ENCODE measurements at places on chromosomes 16 and 17.

DNA sequence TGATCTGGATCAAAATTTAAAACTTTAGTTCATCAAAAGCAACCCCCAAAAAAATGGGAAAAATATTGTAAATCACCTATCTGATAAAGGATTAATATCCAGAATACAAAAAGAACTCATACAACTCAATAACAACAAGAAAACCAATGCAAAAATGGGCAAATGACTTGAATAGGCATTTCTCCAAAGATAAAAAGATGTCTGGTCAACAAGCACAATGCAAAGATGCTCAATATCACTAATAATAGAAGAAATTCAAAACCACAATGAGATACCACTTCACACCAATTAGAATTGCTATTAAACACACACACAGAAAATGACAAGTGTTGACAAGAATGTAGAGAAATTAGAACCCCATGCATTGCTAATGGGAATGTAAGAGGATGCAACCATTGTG is 40.4 kb downstream of the UBE2G1 start:
- no peak for DNase-seq

GRCh38 chr16:20976576-20976975 is 76.0 kb downstream of the LYRM1 start:
- no peak for DNase-seq

DNA sequence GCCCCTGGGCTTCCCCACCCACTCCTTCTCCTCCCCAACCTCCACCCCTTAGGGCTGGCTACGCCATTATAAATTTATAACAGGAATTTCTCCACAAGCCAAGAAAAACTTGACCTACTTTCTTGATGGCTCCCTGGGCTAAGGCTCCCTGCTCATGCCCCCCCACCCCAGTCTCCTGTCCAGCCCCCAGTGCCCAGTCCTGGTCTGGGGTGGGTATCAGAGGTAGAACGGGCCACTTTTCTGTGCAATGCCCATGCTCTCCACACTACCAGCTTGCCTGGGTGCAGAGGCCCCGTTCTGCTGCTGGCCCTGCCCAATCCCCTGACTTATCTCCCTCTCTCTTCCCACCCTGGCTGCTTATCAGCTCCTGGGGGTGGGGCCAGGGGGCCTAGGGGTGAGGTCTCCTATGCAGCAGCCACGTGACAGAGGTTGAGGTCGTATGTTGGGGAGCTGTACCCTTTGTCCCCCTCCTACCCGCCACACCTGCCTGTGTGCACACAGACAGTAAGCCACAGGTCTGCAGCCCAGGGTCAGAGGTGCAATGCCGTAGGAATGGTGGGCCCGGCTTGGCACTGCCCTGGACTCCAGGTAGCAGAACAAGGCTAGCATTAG is 10.1 kb downstream of the THRA start:
- no peak for DNase-seq

DNA sequence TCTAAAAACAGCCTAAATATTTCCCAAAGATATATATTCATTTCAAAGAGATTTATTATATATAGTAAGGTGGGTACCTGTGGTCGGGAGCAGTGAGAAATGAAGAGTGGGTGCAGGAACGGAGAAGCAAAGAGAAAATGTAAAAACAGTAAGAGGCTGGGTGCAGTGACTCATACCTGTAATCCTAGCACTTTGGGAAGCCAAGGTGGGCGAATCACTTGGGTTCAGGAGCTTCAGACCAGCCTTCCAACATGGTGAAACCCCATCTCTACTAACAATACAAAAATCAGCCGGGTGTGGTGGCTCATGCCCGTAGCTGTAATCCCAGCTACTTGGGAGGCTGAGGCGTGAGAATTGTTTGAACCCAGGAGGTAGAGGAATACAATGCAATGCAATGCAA is 257.1 kb downstream of the BCAS3 start:
- no peak for DNase-seq

DNA sequence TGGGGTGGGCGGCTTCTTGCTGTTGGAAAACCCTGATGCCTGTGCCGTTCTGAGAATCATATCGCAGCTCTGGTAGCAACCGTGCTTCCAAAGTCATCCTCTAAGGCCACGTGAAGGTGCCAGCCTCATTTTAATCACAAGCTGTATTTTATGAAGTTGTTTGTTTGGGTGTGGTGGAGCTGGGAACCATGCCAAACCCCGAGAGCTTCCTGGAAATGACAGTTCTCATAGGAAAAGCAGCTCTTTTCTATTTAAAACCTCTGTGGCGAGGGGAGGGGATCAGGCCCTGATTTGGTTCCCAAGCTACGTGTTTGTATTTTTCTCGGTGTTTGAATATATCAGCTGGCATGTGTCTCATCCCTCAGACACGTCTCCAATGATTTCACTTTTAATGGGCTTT is 21.7 kb downstream of the KNOP1 start:
- peak; percentile 65 for DNase-seq

DNA sequence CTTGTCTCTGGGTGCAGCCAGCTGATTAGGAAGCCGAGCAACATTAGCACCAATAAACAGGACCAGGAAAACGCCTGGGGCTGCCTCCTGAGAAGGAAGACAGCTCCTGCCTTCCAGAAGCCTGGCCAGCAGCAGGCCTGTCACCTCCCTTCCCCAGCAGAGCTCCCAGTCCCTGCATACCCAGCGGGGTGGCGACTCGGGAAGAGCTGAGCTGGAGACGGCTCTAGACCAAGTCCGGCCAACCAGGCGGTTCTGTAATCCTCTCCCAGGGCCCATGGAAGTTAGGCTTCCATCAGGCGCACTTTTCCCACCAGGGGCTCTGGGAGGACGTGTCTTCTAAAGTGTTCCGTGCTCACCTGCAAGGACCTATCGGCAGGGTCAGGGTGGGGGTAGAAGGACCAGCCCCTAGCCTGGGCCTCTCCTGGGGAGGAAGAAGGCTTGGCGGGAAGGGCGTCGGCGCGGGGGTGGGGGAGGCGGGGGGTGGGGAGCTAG is 12.0 kb upstream of the CLUH start:
- DNase-seq = no peak

- no peak for DNase-seq
Measured at GRCh38 chr16:86362155-86362849, 148.0 kb upstream of the FOXF1 start.
